ENCODE measurements at places on chromosomes 3 and 15. TPM values are rescaled to one million over a fixed set of nuclear protein-coding genes. Genes with fewer than 3 reads are reported as not detected.

DNA sequence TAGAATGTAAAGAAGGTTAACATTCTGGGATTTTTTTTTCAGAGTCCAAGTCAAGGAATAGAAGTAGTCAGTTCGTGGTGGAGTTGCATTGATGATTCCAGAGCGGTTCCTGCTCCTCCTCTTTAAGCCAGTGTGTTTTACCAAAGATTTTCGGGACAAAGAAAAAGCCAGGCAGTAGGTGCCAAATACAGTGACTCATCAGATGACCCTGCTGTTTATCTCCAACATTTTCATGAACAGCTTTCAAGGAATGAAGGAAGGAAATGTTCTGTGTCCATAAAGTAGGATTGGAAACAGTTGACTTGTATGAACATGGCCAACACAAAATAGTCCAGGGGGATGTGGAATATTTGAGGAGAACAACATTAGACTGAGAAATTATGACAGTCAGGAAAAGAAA is 142.4 kb upstream of the TMC3 start:
- DNase-seq = no peak

DNA sequence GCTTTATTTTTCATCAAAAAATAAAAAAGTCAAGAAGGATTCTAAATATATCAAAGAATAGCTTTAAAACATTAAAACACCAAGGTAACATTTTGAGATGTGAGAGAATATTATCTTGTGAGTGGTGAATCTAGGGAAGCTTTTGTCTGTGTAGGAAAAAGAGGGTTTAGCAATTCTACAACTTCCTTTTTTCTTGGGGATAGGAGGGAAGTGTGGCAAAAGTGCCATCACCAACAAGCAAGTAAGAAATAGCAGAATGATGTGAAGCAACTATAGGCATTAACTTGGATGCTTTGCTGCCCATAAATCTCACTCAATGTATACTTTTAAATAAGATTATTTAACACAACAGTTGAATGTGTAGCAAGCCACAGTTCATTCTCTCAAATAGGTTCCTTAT is 57.8 kb upstream of the SUCLG2 start:
- DNase-seq = no peak

DNA sequence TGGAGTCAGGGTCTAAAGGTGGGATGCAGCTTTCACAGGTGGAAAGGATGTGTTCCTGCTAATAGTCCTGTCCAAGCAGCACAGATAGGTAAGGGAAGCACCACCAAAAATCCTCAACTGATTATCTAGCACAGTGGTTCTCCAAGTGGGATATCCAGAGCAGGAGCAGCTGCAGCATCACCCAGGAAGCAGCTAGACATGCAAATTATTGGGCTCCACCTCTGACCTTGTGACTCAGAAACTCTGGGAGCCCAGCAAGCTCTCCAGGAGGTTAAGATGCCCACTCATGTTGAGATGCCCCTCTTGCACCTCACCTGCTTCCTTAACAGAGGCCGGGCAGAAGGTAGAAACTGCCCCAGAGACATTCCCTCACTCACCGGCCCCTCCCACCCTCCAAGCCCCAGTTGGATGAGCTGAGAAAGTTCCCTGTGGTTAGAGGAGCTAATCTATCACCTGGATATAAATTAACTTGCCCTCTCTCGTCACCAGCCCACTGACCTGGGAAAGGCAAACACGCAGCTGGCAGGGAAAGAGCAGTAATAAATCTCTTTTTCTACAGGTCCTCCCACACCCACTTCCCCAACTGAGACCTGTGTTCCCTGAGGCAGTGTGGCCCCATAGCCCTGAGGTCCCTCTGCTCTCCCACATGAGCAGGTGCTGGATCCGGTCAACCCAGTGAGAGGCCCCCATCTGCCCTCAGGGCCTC is 39.3 kb downstream of the ADCY5 start:
- DNase-seq = no peak

DNA sequence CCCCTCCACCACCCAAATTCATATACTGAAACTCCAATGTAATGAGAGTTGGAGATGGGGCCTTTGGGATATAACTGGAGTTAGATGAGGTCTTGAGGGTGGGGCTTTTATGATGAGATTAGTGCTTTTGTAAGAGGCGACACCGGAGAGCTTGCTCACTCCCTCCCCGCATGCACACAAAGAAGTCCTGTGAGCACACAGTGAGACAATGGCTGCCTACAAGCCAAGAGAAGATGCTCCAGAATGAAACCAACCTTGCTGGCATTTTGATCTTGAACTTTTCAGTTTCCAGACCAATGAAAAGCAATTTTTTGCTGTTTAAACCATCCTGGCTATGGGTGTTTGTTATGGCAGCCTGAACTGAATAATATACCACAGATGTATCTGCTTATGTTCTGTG is 109.0 kb downstream of the SAMMSON start:
- no peak for DNase-seq

GRCh38 chr3:31831591-31831990 is 149.5 kb downstream of the OSBPL10 start:
- no peak for DNase-seq

DNA sequence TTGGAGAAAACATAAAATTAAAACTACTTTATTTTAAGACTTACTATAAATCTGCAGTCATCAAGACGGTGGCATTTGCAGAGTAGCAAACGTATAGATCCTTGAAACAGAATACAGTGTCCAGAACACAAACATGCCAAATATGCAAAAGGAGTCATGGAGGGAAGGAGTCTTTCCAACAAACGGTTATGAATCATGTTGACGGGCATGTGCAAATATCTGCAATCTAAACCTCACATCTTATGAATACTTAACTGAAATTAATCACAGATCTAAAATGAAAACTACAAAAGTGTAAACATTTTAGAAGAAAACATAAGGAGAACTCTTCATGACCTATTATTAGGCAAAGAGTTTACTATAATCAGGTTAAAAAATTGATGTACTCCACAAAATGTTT is 69.4 kb downstream of the TFRC start:
- DNase-seq = no peak

DNA sequence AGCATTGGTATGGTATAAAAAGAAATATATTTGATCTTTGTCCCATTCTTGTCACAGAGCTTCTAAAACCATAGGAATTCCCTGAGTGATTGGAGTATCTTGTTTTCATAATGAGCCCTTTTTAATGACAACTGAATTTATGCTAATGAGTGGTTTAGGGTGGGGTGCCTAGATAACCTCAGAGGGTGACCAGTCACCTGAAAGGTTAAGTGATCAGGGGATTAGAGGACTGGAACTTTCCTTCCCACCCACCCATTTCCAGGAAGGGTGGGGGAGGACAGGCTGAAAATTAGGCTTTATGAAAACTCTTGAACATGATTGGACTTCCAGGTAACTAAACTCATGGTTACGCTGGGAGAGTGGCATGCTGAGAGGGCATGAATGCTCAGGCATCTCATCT is 8.5 kb downstream of the MFN1 start:
- DNase-seq = no peak

- DNase-seq = no peak
Observed at GRCh38 chr15:80531796-80532195, 127.6 kb downstream of the ARNT2 start.

GRCh38 chr3:149375501-149376196 is 1.8 kb downstream of the TM4SF1 start:
- DNase-seq = no peak

DNA sequence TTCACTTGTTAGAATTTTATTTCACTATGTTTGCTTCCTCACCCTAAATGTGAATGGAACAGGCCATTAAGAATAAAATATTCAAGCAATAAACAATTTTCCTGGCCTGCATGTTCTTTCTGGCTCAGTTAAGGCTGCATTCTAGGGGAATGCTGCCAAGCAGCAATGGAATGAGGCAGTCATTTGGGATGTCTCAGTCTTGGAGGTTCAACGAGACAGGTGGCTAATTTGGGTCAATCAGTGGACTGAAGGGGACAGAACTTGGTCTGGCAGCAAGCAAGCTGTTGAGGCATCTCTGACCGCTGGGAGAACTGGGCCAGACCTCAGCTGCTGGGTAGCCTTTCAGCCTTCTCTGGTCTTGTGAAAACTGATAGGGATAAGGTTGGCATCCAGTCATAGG is 241.6 kb downstream of the NLGN1 start:
- no peak for DNase-seq

- no peak for DNase-seq
Observed at GRCh38 chr3:179438841-179439240, 12.4 kb downstream of the GNB4 start.

DNA sequence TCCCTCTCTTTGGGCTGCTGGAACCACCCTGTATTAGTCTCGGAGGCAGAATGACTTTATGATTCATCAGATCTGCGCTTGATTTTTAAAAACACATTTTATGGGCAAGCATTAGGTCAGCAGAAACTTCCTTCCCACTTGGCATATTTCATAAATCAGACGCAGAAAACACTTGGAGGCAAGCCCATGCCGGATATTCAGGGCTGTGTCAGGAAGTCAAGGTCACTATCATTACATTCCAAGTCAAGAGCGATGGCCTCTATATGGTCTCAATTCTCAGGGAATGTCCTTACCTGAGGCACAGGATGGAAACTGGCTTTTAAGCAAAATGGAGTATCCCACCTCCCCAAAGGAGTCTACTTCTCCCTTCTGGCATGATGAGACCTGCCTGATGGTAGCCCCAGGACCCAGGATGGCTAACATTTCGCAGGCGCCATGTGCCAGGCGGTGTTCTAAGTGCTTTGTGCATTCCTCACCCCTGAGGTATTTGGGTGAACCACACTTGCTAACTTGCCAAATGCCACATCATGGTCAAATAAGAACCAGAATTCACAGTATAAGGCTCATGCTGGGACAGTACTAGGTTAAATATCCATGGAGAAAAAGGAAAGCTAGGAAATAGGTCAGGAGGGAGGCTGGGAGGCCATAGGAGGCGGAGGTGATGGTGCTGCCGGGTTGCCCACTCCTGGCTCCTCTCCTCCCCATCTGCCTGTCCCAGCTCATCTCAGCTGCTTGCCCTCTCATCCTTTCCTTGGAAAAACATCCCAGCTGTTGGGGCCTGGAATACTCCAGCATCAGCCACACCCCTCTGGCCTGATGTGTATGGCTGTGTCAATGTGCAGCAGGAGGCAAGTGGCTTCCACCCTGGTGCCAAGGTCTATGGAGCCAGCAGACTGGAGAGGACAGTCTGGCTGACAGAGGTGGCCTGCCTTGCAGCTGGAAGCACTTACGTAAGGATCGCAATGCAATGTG is 18.8 kb downstream of the BCL2L10 start:
- no peak for DNase-seq

DNA sequence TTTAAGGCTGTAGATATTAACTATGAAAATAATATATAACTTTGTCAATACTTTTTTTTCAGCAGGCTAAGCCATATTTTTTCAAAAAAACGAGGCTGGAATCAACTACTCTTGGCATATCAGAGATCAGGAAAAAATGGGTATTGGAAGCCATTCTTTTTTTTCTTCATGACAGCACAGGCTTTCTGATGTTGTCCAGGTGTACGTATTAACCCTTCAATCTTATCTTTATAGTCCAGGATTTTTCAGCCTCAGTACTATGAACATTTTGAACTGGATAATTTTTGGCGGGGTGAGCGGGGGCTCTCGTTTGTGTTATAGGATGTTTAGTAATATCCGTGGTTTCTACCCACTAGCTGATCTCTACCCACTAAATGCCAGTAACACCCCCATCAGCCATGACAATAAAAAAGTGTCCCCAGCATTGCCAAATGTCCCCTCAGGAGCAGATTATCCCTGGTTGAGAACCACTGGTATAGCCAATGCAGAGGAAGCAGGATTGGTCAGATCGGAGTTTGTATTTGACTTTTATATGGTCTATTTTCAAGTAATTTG is 52.0 kb downstream of the PLCL2 start:
- DNase-seq = no peak

GRCh38 chr3:171326717-171327440 is 133.3 kb downstream of the TNIK start:
- no peak for DNase-seq

- no peak for DNase-seq
Observed at GRCh38 chr3:53137835-53138446, 7.7 kb upstream of the RFT1 start.

DNA sequence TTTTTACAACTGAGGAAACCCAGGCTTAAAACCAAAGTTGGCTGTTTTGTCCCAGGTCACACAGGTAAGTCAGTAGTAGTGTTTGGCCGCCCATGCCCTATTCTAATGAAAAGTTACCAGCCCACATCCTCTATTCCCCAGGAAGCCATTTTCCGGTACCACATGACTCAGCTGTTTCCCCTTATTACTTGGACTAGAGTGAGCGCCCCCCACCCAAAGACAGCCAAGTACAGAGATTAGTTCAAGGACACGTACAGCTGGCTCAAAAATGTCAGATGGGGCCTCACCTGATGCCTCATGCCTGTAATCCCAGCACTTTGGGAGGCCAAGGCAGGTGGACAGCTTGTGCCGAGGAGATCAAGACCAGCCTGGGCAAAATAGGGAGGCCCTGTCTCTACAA is 8.5 kb upstream of the KLHL6 start:
- DNase-seq = no peak

GRCh38 chr3:158352551-158352950 is 218.4 kb upstream of the MLF1 start:
- no peak for DNase-seq

GRCh38 chr15:89117790-89118189 is 29.5 kb downstream of the ABHD2 start:
- DNase-seq = no peak

- DNase-seq = no peak
Observed at GRCh38 chr3:13019243-13020095, 53.8 kb downstream of the IQSEC1 start.

Gene ZNF662
- 1.7 TPM for total RNA-seq

Gene TMEM44
- 10.7 TPM for total RNA-seq

Gene GLDN
- total RNA-seq = not detected

Gene ATP2B2
- total RNA-seq = not detected

Gene TRPC1
- 3.1 TPM for total RNA-seq

Gene PAQR9
- total RNA-seq = not detected

Gene B3GALNT1
- total RNA-seq = 1.4 TPM

Gene GABRB3
- total RNA-seq = not detected

Gene LIPH
- not detected for total RNA-seq

Gene TMEM212
- total RNA-seq = not detected

Measured in activated naive CD4-positive, alpha-beta T cell treated with anti-CD3 and anti-CD28 coated beads, Interleukin-2, amount 50 U/mL, for 72 hours (primary cell).